Hematopoietic multipotent progenitor cell treated with erythropoietin and hydrocortisone succinate and interleukin-3 and kit ligand, for 6 days (in vitro differentiated cells): ENCODE measurements at places on chromosomes 11 and 22.
A peak's percentile ranks its signal among the peaks of the same experiment; 100 is the strongest.

DNA sequence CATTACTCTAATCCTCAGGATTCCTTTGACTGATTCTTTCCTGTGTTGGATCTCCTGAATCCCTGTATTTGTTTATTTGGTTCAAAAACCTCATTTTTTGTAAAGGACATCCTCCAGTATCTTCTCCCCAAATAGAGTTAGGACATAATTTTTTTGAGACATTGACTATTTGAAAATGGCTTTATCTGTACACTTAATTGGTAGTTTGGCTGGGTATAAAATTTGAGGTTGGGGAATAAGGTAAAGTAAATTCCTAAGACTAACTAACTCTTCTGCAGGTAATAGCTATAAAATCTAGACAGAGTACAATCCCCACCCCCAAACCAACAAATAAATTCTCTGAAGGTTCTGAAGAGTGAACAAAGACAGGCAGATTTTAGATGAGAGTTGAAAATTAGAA lies 114.4 kb downstream of the CTTN start:
- DNase-seq, result no peak

- DNase-seq, result peak; percentile 12
Measured at GRCh38 chr11:72652873-72653630, 21.2 kb downstream of the PDE2A start.

DNA sequence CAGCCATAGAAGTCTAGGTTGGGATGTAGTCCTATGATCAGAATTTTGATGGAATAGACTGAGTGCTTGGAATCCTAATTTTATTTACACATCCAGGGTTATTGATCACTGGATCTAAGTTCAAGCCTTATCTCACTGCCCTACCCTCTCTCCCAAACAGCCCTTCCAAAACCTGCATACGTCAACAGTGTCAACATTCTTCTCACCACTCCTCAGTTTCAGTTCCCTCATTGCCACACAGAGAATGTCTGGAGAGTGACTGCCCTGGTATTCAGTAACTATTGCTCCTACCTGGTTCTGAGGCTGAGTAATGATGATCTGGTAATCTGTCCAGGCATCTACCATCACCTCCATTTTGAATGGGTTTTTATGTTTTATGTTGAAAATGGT lies 60.0 kb downstream of the GLYATL1 start:
- no peak for DNase-seq

DNA sequence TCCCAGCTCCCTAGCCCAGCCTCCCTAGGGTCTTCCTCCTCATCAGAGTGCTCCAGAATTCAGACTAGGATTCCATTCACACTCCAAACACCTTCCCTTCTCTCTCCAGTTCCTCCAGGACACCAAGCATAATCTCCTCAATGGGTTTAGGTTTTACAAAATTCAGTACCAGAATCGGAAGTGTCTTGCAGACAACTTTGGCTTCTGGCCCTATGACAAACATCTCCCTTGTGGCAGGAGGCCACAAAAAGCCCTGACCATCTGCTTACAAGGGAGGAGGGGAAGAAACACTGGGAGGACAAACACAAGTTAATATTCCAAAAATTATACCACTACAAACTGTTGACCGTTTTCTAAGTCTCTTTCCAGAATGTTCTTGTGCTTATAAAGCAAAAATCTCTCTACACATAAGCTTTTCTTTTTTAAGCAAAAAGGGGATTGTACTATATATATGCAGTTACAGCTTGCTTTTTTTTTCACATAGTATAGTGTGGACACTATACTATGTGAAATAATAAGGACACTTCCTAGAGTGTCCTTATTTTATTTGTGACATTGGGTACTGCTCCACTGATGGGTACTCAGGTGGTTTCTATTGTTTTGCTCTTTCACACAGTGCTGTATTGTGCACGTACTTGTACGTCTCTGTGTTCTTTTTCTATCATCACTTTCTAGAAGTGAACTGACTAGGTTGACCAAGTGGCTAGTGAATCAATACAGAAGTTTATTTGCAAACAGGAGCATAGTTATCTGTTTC lies 78.7 kb downstream of the BDNF start:
- no peak for DNase-seq

DNA sequence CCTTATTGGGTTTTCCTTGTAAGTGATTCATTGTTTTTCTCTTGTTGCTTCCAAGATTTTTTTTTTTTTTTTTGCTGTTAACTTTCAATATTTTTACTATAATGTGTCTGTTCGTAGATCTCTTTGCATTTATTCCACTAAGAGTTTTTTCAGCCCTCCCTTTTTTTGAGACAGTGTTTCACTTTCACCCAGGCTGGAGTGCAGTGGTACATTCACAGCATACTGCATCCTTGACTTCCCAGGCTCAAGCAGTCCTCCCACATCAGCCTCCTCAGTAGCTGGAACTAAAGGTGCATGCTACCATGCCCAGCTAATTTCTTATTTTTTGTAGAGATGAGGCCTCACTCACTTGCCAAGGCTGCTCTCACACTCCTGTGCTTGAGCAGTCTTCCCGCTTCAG lies 1282.0 kb upstream of the CNTN5 start:
- no peak for DNase-seq

DNA sequence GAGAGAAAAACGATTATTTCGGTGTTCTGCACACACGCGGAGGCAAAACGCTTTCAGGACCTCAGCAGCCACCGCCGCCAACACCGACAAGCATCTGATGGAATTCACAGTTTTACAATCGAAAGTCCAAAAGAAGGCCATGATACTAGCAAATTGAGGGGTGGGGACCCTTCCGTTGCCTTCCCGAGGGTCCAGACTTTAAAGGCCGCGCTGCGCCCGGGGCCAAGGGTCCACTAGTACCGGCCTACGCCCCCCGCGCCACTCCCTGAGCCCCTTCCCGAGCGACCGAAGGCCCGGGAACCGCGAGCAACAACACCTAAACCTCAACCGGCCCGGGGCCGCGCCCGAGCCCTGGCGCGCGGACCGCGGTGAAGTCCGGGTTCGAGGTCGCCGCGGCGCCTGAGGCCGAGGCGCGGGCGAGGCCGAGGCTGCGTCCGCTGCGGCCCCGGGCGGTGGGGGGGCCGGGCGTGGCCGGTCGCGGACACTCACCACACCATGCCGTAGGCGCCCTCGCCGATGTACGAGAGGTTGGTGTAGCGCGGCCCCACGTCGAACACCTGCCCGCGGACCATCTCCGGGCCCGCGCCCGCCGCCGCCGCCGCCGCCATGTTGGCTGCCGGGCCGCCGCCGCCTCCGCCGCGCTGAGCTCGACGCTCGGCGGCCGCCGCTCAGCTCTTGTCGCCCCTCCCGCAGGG lies 465 bp downstream of the MAPK1 start:
- DNase-seq, result peak; percentile 33

GRCh38 chr22:20547029-20547428 lies 39.6 kb downstream of the MED15 start:
- no peak for DNase-seq

- no peak for DNase-seq
Measured at GRCh38 chr11:10355257-10355661, 50.4 kb downstream of the ADM start.

- DNase-seq, result no peak
Measured at GRCh38 chr11:9626496-9627394, 37.1 kb upstream of the SWAP70 start.

GRCh38 chr22:30891443-30891755 lies 77.2 kb downstream of the MORC2 start:
- no peak for DNase-seq
